ENCODE measurements at places on chromosomes 3 and 15.

DNA sequence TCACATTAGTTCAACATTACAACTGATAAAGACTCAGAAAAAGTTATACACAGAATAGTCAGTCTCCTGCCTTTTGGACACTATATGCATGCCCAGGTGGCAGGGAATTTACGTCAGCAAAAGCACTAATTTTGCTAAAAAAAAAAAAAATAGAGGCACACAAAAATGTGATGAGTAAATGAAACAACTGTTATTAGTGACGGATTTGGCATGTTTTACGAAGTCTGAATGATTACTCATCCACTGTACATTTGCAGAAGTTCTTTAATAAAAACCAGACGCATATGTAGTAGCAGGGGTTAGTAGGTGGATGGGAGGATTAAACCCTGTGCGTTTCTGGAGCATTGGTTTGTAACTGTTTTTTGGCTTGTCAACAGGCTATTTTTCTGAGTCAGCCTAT is 99.0 kb downstream of the MITF start:
- no peak for DNase-seq

GRCh38 chr15:40789119-40789518 is 17.8 kb upstream of the ZFYVE19 start:
- DNase-seq: no peak

DNA sequence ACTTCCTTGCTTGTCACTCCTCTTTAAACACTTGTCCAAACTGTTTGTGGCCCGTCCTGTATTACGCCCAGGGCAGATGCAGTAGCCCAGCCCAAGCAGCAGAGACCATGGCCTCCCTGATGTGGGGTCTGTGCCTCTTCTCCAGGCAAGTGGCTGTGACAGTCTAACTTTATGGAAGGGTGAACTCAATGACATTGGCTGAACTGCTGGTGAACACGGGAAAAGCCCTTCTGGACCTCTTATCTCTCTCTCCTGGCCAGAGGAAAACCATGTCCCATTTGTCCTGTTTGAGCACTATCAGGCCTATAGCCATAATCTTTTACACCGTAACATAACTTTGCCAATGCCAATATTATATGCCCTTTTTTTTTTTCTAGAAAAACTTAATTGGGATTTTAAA is 67.6 kb downstream of the SMAD3 start:
- DNase-seq: no peak

DNA sequence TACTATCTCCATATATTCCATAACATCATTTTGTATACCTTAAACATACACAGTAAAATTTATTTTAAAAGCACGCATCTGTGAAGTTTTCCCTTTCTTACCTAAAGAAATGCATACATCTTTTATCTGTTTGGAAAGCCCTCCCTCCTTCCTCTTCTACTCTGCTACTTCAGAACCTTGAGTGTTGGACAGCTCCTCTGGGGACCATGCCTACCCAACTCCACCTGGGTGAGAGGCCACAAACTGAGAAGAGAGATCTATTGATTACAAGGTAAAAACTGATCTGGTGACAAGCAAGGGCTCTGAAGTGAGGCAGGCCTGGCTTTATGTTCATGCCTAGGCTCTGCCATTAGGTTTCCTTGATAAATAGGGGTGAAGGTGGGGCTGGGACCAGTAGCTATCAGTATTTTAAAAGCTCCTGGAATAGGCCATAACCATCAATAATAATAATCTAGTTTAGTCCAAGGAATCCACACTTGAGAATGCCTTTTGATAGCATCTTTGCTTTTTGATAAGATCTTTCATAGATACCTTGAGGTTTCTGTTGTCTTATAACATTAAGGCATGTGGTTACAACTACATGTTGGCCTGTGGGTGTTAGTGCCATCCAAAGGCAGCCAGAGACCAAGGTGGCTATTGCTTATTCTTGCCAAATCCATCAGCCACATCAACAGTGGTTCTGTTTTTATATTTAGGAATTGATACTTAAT is 148.8 kb downstream of the KCNMB2 start:
- DNase-seq: no peak

GRCh38 chr15:55627730-55628368 is 39.7 kb upstream of the PYGO1 start:
- no peak for DNase-seq

- DNase-seq: no peak
These were observed 140.9 kb upstream of the TP63 start for GRCh38 chr3:189490337-189490736.

- DNase-seq: no peak
These were observed 16.1 kb upstream of the DCBLD2 start for GRCh38 chr3:98917608-98918007.

- no peak for DNase-seq
These were observed 30.5 kb upstream of the BLM start for GRCh38 chr15:90686435-90687218.

DNA sequence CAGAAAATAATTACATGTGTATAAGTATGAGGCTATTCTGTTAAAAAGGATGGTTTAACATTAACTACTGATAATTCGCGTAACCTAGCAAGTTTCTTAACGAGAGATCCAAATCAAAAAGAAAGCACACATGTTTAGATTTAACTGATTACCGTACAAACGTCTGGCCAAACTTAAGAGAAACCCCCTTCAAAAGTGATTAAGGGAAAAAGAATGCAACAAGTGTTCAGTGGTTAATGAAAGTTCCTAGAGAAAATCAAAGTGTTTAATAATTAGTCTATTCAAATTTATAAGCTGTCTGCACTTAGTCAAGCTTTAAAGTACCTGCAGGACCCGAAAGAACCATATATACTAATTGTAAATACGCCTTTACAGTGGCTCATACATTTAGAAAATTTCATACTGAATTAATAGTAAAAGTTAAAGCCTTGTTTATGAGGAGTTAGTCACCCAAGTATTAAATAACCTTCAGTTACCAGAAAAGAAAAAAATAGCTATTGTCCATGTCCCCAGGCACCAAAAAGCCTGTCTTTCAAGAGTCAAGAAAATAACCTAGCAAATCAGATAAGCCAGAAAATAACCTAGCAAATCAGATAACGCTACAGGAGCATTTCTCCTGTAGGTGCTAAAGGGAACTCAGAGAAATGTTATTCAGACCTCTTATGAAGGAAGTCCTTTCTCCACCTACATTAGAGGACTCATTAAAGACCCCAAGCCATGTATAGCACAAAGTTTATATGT is 34.6 kb downstream of the ZNF589 start:
- DNase-seq: no peak

DNA sequence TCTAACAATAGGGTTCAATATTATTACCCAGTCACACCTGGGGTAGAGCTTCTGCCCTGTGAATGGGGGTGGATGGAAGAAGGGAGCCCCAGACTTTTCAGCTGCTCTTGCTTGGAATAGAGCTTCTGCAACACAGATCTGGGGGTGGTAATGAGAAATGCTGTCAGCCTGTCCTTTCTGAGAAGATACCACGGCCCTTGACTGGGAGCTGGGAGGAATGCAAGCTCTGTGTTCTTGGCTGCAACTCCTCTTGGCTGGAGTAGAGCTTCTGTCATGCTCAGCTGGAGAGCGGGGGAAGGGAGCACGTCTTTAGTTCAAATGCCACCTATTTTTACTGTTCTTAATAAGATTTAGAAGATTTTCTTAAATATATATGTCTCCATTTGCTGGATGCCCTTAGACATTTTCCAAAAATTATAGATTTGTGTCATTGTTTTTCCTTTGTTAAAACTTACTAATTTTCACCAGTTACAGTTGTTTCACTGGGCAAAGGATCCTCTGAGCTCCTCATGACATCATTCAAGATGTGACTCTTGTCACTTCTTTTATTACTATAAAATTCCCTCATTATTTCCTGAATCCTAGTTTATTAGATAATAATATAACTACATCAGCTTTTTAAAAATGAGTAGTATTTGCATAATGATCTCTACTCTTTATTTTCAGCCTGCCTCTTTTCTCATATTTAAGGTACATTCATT is 180.0 kb upstream of the TGFBR2 start:
- DNase-seq: no peak

All from stimulated activated CD4-positive, alpha-beta T cell treated with anti-CD3 and anti-CD28 coated beads, Interleukin-1b, Interleukin-23, amount 100 ng/mL, for 1 hour (primary cell).